Endothelial cell of umbilical vein (primary cell): ENCODE measurements at places on chromosomes 7 and 10. TPM values are rescaled to one million over a fixed set of nuclear protein-coding genes. Genes with fewer than 3 reads are reported as not detected.

Gene PON1
- total RNA-seq, result not detected in 2 replicates

Gene GPR26
- total RNA-seq, result not detected in 2 replicates

Gene ZNF488
- 0.28 and 0.38 TPM in 2 replicates for total RNA-seq

Gene TMEM140
- 15.7 and 26.5 TPM in 2 replicates for total RNA-seq

Gene UROS
- total RNA-seq, result 38.4 and 40.2 TPM in 2 replicates

Gene MYOF
- 342 and 379 TPM in 2 replicates for total RNA-seq

Gene NEUROG3
- not detected in 2 replicates for total RNA-seq

Gene AP1S1
- total RNA-seq, result 70.9 and 93.3 TPM in 2 replicates

- no peak for DNase-seq
Measured at GRCh38 chr10:23199768-23200511, 7.8 kb downstream of the PTF1A start.

- no peak for DNase-seq
Measured at GRCh38 chr7:50594734-50595485, 29.7 kb upstream of the DDC start.

DNA sequence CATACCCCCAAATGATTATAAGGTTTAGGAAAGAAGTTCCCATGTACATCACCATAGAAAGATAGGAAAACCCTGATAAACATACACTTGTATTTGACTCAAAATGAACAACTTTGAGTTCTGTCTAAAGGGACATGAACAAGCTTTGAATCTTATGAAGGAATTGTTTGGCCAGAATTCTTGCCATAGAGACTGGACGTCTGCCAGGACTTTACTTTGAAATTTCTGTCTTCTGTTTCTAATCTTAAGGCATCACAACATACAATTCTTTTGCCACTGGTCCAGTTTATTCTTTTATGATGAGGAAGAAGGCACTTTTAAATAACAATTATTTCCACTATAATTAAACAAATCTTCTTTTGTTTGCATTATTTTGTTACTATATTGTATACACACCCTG, 26.2 kb upstream of the CYP26C1 start:
- no peak for DNase-seq

- DNase-seq, result no peak
Measured at GRCh38 chr10:67603701-67604100, 92.3 kb downstream of the CTNNA3 start.

DNA sequence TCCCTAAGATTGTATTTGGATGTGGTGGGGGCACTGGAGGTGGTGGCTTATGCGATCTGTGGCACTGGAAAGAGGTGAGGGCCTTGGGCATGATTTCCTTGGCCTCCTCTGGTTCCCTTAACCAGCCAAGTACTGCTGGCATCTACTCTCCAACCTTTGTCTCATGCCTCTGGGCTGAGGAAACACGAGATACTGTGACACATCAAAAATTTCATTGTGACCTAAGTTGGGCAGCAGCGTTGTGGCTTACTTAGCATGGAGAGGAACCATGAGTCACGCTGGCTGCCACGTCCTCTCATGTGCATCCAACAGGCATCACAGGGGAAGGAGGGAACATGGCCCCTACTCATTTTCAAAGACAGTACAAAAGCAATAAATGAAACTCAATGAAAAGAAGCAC, 29.7 kb upstream of the GSDME start:
- peak; percentile 72 for DNase-seq

DNA sequence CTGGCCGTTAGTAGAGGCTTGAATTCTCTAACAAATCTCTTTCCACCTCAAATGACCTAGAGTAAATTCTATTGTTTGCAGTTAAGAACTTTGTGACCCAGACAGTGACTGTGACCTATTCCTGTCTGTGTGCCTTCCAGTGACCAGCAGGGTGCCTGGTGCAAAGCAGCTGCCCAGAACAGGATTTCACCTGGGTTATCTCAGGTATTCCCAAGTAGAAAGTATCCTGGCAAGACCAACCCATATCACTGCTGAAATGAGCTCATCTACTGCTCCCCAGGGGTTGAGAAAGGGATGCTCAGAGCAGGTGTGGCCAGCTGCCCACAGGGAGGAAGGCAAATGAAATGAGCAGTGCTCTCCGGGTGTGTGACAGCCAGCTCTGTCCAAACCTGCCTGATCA, 2.1 kb upstream of the MSMB start:
- no peak for DNase-seq

GRCh38 chr7:85705076-85705475, 518.2 kb upstream of the SEMA3D start:
- no peak for DNase-seq

- DNase-seq, result no peak
Measured at GRCh38 chr7:130274983-130275591, 8.4 kb downstream of the CPA2 start.

GRCh38 chr7:18834577-18834976, 282.9 kb downstream of the TWIST1 start:
- DNase-seq, result no peak

GRCh38 chr10:103448746-103449145, 3.4 kb downstream of the CALHM2 start:
- DNase-seq, result peak; percentile 35

GRCh38 chr7:114302858-114303257, 111.8 kb upstream of the FOXP2 start:
- DNase-seq, result no peak

DNA sequence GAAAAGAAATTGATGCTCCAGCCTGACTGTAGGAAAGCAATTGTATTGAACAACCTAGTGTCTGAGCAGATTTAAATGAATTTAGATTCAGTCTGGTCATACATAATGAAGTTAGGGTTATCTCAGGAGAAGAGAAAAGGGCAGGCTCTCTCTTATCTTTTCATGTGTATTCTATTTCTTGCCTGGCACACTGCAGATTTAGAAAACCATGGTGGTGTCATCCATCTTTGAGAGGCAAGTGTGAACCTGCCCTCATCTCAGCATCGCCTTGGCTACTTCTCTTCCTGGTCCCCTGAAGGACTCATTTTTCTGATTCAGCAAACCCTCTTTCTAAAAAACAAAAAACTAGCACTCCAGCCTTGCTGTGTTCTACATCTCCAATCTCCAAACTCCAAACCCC, 137.7 kb downstream of the LRRC4 start:
- DNase-seq, result no peak

GRCh38 chr10:62541811-62542210, 167.6 kb downstream of the ZNF365 start:
- no peak for DNase-seq

GRCh38 chr7:34208878-34209621, 303.7 kb downstream of the BMPER start:
- no peak for DNase-seq

- no peak for DNase-seq
Measured at GRCh38 chr7:22255834-22256233, 101.1 kb downstream of the RAPGEF5 start.

DNA sequence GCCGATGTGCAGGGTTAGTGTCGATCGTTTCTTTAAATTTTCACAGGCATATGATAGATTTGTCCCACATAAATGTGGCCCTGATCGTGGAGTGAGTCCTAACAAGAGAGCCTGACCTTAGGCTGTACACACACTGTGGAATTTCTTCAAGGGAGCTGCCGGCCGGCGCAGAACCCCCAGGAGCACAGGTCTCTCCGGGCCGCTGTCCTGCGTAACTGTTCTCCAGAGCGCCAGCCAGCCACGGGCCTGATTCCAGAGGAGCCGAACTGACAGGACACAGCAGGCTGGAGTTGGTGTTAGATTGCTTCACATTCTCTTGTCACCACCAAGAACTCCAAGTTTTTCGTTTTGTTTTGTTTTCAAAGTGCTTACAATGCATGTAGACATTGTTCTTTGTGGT, 37.3 kb downstream of the SHH start:
- no peak for DNase-seq

GRCh38 chr10:105073999-105074398, 432.9 kb downstream of the SORCS3 start:
- DNase-seq, result no peak

DNA sequence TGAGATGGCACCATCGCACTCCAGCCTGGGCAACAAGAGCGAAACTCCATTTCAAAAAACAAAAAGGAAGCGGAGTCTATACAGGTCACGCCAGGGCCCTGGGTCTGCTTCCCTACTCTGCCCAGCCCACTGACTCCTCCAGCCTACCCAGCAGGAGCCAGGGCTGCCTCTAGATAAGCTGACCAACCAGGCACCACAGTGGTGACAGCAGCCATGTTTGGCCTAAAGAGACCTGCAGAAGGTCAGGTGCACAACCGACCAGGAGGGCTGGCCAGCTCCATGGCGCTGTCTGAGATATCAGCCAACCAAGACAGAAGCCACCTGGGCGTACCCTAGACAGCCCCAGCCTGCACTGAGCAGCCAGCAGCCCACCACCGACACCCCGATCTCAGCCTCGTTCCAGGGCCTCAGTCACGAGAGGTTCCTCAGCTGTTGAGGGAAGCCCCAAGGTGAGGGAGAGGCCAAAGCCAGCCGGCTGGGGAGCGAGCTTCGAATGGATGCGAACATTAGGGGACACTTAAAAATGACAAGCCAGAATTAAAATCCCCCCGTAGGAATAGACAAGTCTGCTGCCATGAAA, 24.4 kb upstream of the PWWP2B start:
- no peak for DNase-seq

DNA sequence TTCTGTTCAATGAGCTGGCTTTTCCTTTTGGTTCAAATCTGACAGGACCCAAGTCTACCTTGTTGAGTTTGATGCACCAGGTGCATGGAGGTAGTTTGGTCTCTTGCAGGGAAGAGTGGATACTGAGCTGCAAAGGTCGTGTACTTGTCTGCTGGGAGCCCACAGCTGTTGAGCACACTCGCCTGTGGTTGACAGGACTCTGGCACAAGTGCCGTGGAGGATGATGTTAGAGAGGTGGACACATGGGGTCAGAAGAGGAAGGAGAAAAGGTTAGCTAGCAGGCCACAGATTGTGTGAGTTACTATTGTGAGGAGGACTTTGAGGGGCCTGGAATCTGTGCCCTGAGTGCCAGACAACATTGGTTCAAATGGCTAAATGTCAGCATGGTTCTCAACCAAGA, 197.3 kb downstream of the CREB5 start:
- no peak for DNase-seq
